ENCODE measurements at places on chromosomes 6 and 20. TPM values are rescaled to one million over a fixed set of nuclear protein-coding genes. Genes with fewer than 3 reads are reported as not detected.

Gene C20orf204
- total RNA-seq: 0.02 TPM

Gene VGLL2
- not detected for total RNA-seq

DNA sequence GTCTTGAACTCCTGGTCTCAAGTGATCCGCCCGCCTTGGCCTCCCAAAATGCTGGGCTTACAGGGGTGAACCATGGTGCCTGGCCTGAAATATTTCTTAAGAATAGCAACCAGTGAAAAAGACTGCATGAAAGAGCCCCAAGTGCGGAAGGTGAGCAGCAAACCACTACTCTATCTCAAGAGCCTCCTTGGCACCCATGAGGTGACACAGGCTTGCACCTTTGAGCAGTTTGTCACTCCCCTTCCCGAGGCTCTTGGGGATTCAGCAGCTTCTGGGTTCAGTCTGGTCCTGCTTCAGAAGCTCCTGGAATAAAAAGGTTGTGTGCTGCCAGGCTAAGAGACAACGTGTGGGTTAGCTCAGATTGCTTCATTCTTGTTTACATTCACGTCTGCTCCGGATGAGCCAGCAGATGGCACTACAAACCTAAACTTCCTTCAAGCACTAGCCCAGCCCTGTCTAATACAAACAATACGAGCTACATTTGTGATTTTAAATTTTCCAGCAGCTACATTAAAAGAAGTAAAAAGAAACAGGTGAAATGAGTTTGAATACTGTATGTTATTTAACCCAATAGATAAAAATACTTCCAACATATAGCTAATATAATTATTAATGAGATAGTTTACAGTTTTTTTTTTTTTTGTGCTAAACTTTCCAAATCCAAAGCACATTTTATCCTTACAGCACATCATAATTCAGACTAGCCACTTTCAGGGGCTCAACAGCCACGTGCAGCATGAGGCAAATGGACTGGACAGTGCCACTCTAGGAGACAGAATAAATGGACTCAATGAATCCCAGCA is 46.2 kb downstream of the GJA10 start:
- DNase-seq: peak; percentile 67

- peak; percentile 70 for DNase-seq
Observed at GRCh38 chr6:157034436-157035230, 257.5 kb downstream of the ARID1B start.

Data from M059J (cell line).